ENCODE measurements at places on chromosomes 5 and 9.

DNA sequence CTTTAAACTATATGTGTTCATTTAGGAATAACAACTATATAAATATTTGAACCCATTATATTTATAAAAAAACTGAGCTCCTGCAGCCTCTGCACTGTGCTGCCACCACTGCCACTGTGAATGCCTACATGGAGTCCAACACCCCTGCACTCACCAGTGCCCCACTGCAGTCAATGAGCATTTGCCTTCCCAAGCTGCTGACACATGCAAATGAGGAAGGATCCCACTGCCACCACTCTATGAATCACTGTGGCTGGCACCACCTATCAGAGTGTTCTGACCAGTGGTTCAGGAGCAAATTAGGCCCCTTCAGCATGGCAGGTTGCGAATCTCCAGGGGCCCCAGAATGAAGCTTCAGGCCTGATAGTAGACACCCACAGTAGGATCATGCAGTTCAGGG is 9.1 kb downstream of the IFNA5 start:
- DNase-seq, result no peak

- DNase-seq, result no peak
These were observed 372.0 kb upstream of the KIF2A start for GRCh38 chr5:61933787-61934626.

DNA sequence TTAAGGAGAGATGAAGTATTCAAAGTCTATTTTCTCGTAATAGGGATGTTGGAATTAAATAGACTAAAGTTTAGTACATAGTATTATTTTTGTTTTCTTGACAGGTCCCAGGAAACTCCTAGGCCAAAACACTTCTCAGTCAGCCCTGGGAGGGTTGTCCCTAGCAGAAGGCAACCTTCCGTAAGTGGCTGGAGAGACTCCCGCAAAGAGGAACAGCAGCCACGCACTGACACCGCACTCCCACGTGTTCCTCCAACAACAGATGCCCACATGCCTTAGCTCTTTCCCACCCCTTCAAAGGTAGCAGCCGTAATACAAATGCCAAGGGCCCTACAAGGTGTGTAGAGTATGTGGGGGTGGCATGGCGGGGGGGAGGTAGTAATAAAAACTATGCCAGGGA is 28.4 kb downstream of the PCDHGC5 start:
- no peak for DNase-seq

GRCh38 chr9:72217306-72217842 is 68.1 kb downstream of the GDA start:
- DNase-seq, result no peak

DNA sequence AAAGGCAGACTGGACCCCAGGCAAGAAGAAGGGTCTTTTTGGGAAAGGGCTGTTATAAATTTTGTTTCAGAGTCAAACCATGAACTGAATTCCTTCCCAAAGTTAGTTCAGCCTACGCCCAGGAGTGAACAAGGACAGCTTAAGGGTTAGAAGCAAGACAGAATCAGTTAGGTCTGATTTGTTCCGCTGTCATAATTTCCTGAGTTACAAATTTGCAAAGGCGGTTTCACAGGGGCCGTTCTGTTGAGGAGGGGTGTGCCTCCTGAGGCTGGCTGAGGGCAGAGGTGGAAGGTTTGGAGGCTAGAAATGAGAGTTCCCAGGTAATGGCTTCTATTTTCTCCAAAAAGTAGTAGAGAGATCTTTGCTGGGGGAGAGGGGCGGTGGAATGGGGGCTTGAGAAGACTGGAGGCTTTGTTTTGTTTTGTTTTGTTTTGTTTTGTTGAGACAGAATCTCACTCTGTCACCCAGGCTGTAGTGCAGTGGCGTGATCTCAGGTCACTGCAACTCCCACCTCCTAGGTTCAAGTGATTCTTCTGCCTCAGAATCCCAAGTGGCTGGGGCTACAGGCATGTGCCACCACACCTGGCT is 4.1 kb upstream of the CERCAM start:
- no peak for DNase-seq

- DNase-seq, result no peak
These were observed 650.3 kb downstream of the CCDC171 start for GRCh38 chr9:16202914-16203728.

- DNase-seq, result no peak
These were observed 97.3 kb downstream of the ANKRD18A start for GRCh38 chr9:38523121-38523520.

- peak; percentile 39 for DNase-seq
These were observed 23.7 kb downstream of the TRAF1 start for GRCh38 chr9:120902569-120903535.

GRCh38 chr9:101664453-101664852 is 69.7 kb upstream of the PPP3R2 start:
- DNase-seq, result no peak

- DNase-seq, result peak; percentile 34
These were observed 16.1 kb downstream of the IFNE start for GRCh38 chr9:21465859-21466518.

DNA sequence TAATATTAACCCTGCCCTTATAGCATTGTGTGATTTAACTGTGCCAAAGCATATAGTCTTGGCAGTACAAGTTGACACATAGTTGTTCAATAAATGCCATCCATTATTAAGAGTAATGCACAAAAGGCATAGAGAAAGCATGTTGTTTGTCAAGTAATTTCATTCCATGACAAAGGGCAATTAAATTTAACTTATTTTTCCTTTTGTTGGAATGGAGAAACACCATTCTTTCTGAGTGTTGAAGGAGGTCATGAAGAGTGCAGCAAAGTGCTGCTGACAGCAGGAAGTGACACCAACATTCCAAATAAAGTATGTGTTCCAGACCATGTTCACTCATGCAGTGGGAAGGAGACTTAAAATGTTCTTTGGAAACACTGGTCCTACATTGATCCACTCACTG is 29.1 kb downstream of the ANKDD1B start:
- no peak for DNase-seq

- DNase-seq, result no peak
These were observed 294.9 kb downstream of the TAF11L14 start for GRCh38 chr5:17929171-17929570.

DNA sequence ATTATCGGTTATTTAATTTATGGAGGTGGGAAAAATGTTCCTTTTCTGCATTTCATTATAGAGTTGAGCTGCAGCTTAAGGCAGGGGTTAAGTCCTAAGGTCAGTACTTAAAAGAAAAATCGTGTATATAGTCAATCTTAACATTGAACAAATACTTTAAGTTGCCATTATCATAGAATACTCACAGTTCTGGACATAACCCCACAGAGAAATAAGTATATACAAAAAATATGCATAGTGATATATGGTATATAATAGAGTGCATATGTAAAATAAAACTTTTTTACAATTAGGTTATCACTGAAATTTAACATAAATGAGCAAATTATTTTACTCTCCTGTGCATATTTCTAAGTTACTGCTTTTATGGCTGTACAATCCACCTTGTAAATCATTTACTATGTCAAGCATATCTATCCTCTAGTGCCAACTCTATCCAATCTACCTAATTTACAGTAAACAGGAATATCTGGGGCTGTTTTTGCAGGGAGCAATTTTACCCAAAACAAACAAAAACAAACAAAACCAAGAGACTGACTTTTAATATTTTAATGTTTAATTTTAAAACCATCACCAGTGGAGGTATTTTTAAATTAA is 28.8 kb downstream of the TTC39B start:
- DNase-seq, result no peak

DNA sequence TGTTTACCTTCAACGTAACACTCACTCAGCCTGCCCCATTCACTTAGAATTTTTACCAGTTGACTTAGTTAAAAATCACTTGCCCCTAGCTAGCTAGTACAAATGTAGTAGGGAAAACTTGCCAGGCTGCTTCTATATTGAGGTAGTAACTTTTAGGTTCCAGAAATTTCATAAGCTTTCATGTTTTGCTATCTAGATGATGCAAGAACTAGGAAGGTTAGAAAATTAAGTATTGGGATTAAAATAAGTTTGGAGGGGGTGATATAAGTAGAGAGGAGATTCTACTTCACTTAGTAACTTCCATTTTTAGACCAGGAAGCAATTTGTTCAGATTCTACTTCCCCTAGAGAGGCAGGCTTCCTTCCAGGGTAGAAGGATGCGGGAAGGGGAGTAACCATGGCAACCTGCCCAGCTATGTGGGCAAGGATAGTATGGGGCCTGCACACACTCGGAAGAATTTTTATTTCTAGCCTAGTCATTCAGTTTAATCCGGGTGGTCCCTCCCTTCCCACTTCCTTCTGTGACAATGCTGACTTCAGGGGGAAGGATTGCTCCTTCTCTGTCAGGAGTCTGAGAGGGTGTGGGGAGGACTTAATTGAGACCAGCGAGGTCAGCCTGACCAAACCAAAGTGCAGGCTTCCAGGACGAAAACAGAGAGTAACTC is 4.2 kb downstream of the DAB2 start:
- no peak for DNase-seq

- DNase-seq, result peak; percentile 18
These were observed 223.2 kb downstream of the CACNA1B start for GRCh38 chr9:138100711-138101350.

DNA sequence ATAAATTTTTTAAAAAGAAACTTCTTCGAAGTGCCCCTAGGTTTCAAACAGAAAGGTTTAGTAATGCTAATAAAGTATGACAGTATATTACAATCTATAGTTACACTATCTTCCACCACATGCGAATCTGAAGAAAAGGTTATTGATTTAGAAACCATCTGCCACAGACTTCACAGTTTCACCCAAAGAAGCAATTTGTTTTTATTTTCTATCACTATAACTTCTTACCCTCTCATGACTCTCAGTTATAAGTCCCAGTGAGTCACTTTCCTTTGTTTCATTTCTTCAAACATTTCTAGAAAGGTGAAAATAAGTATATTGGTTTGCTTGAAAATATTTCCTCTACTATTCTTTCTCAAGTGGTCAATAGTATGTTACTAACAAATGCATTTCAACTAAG is 93.6 kb downstream of the MCTP1 start:
- no peak for DNase-seq

DNA sequence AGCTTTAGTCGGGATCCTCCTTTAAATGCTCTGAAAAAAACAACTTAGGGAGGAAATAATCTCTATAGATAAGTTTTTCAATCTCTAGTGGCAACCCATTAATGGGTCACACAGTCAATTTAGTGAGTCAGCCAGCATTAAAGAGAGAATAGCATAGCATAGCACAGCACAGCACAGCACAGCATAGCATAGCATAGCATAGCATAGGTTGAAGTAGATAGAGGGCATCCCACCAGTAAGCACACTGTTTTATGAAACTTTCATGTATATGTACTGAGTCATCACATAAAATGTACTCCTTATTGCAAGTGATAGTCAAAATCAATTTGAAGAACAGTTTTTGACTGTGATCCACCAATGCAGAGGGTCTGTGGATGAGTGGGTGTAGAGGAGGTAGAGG is 522.9 kb downstream of the CCDC171 start:
- no peak for DNase-seq

GRCh38 chr5:9415091-9415490 is 130.8 kb downstream of the SEMA5A start:
- DNase-seq, result no peak

DNA sequence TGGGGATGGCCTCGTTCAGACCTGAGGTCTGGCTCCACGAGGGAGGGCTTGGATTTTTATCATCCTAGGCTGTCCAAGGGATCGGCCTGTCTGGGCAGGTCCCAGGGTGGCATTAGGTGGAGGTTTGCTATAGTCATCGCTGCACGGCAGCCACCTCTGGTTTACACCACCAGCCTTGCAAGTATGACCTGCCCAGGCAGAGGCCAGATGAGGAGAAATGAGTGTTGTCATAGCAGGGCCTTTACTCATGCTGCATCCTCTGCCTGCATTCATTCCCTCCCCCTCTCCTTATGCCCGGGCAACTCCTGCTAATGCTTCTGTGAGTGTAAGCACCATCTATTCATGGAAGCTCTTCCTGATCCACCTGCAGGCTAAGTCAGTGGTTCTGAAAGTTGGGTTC is 15.3 kb upstream of the NDST1 start:
- DNase-seq, result no peak

DNA sequence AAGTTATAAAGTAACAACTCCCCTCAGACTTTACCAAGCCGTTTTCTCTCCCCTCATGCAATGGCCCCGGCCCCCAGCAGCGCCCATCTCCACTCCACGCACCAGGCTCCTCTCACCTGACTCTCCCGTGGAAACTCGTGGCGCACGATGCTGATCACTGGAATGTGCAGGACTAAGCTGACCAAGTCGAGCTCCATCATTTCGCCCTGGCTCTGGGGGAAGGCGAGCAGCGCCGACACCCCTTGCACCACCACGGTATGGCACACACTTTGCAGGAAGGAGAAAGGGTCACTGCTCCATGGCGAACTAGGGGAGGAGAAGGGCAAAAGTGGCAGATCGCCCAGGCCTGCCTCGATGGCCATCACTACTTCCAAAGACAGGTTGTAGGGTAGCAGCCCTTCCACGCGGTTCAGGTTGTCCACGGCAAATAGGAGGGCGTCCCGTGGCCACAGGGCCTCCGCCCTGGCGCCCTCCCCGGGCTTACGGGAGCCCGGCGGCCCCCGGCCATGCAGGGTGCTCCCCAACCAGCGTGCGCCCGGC is 1.2 kb downstream of the GRIN3A start:
- no peak for DNase-seq

- no peak for DNase-seq
These were observed 839.1 kb downstream of the NR2F1-AS1 start for GRCh38 chr5:92741906-92742305.

- no peak for DNase-seq
These were observed 6.5 kb downstream of the ADAMTS13 start for GRCh38 chr9:133428617-133429101.

DNA sequence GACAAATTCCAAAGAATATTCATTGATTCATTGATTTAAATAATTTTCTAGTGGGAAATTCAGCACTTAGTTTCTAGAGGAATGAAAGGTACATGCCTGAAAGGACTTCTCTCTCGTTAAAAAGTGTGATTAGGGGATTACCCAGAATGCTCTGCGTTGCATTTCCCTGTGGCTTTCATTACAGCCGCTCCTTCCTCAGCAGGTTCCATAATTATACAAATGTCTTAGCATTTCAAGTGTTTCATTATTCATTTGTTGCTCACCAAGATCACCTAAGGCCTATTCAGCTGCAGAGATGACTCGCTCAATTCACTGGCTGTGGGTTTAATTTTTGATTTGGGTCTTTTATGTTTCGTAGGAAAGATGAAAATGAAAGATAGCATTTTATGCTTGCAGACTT is 52.8 kb downstream of the SPATA31C2 start:
- no peak for DNase-seq
